ENCODE measurements at places on chromosomes 2 and 18.

DNA sequence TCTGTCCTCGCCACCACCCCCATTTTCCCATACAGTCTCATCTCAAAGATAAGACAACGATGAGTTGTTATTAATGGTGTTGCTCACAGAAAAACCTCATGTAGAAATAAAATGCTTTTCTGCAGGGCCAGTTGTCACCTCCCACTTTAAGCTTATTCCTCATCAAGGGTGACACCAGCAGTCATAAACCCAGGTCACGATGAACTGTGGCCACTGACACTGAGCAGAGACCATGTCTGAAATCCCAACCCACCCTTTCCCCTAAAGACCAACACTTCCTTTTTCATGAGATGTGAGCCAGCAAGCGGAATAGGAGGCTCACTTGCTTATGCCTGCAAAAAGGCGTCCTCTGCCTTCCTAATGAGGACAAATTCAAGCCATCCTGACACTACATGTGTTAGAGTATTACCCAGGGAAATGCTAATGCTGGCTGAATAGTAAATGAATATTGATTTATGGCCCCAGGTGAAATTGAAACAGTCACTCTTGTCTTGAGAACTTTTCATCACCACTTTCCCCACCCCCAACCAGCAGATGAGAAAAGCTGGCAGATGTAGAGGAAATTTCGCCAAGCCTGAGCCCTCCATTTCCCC is 228.4 kb downstream of the MGAT5 start:
- no peak for DNase-seq

DNA sequence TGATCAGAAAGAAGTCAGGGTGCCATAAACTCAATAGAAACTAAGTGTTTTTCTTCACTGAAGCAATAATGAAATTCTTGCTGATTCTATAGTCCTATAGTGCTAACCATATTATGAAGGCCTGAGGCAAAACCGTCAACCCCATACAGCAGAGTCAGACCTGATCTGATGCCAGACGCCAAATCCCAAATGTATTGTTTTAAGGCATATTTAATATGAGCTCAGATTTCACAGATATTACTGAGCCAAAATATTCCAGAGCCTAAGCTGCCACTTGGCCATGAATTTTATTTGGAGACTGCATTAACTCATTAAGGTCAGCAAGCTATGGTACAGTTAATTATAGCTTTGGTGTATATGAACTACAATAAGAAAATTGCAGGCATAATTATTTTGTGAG is 53.4 kb downstream of the SCN1A start:
- DNase-seq, result no peak

- peak; percentile 12 for DNase-seq
Observed at GRCh38 chr2:196046123-196046917, 22.3 kb downstream of the DNAH7 start.

DNA sequence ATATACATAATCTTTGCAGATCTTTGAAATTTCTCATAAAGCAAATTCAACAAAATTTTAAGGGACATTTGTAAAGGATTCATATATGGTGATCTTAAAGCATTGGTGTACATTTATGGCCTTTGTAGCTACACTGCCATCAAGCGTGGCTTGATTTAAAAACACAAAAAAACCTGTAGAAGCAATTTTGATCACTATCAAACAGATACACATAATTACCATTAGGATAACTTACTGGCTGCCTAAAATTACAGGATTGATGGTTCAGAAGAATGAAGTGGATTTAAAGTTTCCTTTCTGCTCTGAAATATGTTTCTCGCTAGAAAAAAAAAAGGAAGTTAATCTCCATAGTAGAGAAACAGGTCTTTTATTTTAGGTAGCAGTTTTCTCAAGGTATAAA is 31.4 kb downstream of the MAPRE2 start:
- no peak for DNase-seq

DNA sequence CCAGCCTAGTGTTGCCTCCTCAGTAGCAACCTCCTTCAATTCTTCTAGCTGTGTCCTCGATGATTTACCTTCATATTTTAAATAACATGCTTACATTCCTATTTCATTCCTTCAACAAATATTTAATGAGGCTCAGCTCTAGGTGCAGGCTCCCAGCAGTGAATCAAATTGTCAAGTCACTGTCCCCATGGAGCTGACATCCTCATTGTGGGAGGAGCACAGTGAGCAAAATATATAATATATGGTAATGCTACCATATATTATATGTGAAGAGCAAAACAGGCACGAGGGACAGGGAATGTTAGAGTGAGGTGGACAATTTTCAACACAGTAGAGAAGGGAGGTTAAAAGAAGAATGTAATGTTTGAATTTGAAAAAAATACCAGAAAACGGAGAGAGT is 869.1 kb downstream of the SLC4A3 start:
- DNase-seq, result no peak

- no peak for DNase-seq
Observed at GRCh38 chr2:191328150-191328809, 83.1 kb downstream of the MYO1B start.

GRCh38 chr2:143375384-143375880 is 246.2 kb downstream of the ARHGAP15 start:
- no peak for DNase-seq

GRCh38 chr18:12049978-12050811 is 43.4 kb upstream of the ANKRD62 start:
- DNase-seq, result no peak

GRCh38 chr2:205792908-205793307 is 110.6 kb downstream of the NRP2 start:
- no peak for DNase-seq

- no peak for DNase-seq
Observed at GRCh38 chr2:170747921-170748320, 22.3 kb upstream of the ERICH2 start.

DNA sequence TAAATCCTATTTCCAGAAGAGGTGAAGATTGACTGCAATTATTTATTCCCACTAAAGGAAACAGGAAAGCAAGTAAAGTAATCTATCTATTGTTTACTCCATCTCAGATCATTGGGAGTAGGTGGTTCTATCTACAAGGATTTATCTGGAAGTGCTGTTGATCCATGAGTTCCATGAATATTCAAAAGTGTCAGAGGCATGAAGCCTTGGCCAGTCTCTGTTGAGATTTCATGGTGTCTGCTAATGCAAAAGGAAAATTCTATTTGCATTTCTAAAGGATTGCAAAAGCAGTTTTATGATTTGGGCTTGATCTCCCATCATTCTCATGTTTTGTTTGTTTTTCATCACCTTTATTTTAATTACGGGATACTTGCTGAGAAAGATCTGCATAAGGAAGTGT is 102.4 kb upstream of the ST6GAL2 start:
- no peak for DNase-seq

GRCh38 chr2:68658266-68658665 is 14.9 kb downstream of the PROKR1 start:
- DNase-seq, result no peak

DNA sequence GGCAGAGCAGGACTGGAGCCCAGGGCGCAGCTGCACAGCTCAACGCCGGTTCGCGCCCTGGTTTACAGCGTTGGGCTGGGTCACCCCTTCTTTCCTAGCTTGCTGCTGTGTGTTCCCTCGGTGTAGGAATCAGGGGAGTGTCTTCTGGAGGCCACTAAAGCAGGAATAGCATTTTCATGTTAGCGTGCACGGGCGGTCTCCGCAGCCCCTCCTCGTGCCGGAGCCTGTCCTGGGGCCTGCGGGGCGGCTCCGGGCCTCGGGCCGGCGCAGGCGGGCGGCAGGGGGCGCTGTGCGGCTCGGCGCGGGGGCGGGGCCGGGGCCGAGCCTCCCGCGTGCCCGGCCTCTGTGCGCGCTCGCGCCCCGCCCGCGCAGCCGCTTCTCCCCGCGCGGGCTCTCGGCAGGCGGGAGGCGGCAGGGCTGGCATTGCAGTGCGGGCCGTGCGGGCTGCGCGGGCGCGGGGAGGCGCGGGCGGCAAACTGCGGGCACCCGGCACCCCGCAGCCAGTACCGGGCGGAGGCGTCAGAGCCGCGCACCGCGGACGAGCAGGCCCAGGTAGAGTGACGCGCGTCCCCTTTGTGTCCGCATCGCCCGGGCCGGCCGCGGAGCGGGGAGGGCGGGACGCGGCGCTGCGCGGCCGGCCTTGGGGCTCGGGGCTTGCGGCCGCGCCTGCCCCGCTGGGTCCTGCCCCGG is at the start of gene RNF144A:
Gene RNF144A, plus strand, starts transcription at position 342 of the 690 bp plus-strand sequence. CDS start 79,515 bp downstream, outside the sequence.
- peak; percentile 25 for DNase-seq

- DNase-seq, result no peak
Observed at GRCh38 chr2:131827481-131828163, 299.9 kb downstream of the CCDC74A start.

DNA sequence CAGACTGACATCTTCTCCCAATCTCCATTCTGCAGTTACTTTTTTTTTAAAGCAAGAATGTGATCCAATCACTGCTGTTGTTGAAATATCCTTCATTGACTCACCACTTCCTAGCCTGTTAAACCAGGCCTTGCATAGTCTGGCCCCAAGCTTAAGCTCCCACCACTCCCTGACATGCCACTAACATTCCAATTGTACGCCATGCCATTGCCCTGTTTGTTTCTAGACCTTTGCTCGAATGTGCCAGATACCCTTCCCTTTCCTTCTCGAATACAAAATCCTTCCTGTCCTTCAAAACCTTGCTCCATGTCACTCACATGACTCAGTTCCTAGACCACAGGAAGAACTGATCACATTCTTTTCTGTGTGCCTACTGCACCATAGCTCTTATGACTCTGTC is 224.2 kb downstream of the CYRIA start:
- DNase-seq, result no peak

DNA sequence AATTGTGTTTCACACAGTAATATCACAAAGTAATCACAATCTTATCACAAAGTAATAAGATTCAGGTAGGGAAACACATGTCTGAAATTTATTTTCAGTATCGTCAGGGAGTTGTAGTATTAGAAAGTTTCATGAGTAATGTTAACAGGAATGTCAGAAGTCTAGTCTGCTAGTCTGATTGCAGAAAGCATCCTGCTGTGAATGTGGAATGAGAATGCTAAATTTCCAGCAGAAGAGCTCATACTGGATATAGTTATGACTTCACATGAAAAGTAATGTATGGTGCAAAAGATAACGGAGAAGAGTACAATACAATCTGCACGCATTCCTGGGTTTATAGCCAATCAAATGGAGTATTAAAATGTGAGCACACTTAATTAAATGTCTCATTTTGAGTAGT is 494.7 kb upstream of the SETBP1 start:
- peak; percentile 10 for DNase-seq

Measured in kidney glomerular epithelial cell (primary cell).